ENCODE measurements at places on chromosomes 4 and X.

GRCh38 chrX:72107841-72108595 lies 23.7 kb downstream of the RTL5 start:
- DNase-seq: no peak

DNA sequence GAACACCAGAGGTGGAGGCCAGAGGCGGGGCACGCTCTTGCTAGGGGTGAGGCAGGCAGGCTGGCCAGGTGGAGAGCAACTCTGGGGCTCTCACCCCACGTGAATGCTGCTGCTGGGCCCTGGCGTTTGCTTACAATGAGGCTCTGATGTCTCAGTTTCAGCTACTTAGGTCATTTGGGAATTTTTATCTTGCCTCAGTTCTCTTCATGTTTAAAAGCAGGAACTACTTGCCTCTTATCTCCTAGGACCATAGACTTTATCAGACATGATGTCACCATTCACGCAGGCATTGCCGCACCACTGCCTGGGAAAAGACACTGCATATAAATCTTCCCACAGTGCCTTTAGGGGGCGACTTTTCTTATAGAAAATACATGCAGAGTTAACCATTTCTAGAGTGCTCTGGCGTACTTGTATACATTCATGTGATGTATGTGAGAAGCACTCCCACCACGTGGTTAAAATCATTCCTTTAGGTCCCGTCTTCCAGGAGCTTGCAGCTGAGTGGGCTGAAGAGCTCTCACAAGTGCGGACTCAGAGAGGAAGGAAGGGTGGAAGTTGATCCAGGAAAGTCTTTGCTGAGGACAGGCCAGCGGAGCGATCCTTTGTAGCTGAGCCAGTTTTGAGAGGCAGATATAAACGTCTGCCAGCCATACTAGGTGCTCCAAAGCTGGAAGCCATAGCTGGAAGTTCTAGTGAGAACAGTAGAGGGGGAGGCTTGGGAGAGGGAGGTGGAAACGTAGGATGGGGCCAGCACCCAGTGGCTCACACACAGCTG lies 84.3 kb upstream of the CLDN34 start:
- no peak for DNase-seq

- no peak for DNase-seq
Observed at GRCh38 chrX:125786316-125786715, 379.8 kb downstream of the DCAF12L2 start.

GRCh38 chrX:72487661-72488060 lies 85.0 kb downstream of the HDAC8 start:
- no peak for DNase-seq

GRCh38 chrX:106246511-106246910 lies 78.4 kb downstream of the PWWP3B start:
- DNase-seq: no peak

DNA sequence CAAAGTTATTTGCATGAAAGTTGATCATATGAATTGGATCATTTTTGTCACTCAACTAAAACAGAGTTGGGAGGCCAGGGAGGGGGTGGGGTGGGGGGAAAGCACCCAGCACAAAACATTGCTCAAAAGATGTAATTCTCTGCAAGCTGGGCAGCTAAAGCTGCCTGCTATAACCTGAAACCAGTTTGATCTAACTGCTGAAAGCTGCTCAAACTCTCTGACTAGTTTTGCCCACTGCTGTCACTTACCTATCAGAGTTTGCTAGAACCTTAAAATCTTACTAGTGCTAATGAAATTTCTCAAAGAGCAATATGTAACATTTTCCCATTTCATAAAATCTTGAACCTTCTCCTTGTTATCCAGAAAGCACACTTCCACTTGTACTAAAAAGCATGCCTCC lies 10.4 kb downstream of the CXCL8 start:
- no peak for DNase-seq

DNA sequence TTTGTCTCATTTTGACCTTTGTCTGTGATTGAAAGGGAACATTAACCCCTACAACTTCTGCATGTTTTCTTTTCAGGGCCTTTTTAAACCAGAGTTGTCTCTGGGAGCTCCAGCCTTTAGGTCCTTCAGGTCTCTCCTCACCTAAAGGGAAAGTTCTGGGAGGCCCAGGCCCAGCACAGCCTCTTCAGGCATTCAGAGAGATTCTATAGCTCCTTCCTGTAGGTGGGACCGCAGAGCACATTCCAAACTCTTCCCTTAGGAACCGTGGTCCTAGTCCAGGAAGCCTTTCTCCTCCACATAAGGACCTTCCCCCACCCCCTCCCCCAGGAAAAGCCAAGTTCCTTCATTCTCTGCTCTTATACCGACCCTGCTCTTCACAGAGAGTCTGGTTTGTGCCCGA lies 14.9 kb downstream of the NKX6-1 start:
- DNase-seq: no peak

DNA sequence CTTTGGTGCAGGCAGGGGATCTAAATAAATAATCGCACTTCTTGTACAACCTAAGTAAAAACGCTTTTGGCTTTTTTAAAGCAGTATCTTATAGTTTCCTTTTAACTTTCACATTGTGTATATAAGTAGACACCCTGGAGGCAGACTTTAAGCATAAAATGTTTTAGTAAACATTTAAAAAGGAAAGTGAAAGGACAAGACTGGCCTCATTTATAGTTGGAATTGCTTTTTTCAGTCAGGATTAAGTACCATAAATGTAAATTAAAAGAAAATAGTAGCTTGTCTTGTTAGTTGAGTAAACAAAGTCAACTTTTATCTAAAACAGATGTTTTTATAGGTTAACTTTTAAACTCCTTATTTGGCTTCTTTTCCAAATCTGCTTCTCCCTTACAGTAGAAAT lies 39.7 kb downstream of the PTPN13 start:
- no peak for DNase-seq

DNA sequence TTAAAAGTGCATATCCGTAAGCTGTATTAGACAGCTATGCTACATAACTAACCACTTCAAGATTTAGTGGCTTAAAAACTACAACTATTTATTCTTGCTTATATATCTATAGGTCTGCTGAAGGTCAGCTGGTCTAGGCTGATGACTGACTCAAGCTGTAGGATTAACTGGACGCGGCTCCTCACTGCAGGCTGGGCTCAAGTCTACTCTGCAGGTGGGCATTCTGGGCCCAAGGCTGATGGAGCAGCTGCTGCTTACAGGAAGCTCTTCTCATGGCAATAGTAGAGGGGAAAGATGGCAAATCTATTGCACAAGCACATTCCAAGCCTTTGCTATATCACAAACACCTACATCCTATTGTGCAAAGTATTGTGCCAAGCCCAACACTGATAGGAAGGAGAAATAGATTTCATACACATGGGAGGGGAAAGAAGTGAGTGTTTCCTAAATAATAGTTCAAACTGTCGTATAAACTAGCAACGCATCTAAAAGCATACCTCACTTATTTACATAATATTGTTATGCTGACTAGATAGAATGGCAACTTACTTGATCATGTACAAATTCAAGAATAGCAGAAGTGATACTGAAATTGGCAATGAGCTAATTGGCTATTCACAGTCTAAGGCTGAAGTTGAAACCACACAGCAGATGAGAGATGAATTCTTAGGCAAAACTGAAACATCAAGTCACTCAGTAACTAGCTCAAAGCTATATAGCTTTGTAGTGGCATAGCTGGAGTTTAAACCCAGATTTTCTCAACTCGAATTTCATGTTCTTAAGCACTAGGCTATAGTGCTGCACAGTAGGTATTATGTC lies 263.8 kb downstream of the NKX6-1 start:
- DNase-seq: no peak

DNA sequence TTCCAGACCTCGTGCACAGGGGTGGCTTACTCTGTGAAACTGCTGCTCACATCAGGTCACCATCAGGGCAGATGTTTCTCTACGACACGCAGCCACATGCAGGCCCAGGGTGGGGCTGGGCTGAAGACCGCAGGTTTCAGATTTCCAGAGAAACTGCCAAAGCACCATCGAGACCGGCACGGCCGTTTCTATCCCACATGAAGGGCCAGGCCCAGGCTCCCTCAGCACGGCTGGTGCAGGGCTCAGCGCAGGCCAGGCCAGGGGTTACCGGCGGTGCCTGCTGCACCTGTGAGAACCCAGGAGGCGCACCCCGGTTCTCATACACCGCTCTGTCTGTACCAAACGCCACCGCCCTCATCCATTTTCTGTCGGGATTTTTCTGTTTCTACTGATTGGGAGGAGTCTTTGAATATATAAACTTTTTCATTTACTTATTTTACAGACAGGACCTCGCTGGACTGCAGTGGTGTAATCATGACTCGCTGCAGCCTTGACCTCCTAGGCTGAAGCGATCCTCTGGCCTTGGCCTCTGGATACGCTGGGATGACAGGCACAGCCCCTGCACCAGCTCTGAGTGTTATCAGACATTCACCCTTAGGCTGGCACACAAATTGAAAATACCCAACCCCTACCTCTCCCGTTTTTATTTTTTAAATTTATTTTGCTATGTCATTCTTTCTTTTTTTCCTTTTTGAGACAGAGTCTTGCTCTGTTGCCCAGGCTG lies 17.1 kb downstream of the CTBP1 start:
- no peak for DNase-seq

DNA sequence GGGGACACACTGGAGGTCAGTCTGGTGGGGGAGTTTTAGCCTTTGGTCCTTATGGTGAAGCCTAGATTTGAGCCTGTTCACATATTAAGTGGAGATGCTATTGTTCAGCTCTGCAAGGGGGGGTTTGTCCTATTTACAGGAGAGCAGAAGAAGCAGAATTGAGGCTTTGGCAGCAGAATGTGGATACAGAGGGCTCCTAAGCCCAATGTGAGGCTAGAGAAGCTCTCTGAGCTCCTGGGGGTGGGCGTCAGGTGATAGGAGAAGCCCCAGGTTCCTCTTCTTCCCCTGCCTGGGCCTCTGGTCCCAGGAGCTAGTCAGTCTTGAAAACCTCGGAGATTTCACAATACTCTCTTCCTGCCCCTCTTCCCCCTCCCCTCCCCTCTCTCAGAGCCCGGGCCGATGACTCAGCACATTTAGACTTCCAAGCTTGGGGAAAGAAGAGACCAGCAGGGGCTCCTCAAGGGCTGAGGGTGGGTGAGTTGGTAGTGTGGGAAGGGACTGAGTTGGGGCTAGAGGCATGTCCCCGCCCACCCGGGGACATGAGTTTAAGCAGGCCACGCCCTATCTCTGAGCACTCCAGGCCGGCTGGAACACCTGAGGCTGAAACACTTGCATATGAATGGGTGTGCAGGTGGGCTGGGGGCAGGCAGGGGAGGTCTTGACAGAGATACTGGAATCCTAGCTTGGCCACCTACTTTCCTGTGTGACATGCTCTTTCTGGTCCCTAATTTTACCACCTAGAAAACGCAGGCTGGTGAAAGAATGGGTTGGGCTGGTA lies 3.4 kb downstream of the TFE3 start:
- peak; percentile 25 for DNase-seq

GRCh38 chrX:65920620-65921019 lies 119.3 kb downstream of the VSIG4 start:
- DNase-seq: no peak

DNA sequence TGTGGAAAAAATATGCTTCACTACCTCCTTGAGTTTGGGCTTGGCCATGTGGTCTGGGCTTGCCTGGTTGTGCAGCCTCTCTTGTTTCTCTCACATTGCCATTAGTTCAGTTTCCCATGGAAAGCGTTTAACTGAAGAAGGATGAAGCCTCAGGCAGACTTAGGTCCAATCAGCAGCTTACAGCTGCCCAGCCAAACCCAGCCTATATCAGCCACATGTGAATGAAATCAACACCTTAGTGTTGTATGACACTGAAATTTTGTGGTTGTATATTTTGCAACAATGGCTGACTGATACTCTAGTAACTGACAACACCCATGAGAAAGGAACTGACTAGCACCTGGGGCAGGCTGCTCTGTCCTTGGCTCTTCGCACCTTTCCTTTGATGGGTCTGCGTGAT lies 81.2 kb downstream of the KLF8 start:
- no peak for DNase-seq

- DNase-seq: no peak
Observed at GRCh38 chr4:43496188-43496587, 603.7 kb downstream of the GRXCR1 start.

DNA sequence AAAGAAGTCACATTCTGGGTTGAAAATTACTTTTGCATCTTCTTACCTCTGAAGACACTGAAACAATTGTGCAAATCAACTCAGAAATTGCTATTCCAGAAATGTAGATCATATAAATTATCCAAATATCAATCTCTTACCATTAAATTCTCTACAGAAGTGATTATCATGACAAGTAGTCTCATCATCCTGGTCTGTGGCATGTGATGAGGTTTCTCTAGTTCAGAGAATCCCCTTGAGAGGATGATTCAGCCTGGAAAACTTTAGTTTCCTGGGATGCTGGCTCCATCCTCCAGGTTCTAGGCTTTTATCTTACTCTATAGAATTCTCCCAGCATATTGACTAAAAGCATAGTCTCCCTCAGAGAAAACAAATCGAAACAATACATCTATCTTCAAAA lies 76.2 kb upstream of the S100G start:
- no peak for DNase-seq

DNA sequence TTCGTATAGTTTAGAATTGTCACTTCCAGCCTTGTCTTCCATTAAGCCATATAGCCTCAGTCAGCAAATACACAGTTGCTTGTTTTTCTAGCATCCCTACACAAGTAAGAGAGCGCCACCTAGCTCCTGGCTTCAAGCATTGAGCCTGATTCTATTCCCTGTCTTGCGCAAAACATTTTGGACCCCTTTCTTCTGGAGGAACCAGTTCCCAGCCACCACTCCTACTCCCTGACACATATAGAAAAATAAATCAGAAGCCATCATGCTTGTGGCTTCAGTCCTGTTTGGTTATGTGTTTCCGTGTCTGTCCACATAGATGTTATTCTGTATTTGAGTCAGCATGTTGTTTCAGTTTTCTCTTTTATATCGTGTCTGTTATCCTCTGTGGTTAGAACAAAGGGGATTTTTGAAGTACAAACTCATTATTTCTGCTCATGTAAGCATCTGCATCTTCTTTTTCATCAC lies 59.9 kb downstream of the GK start:
- no peak for DNase-seq

GRCh38 chr4:170805352-170805751 lies 715.6 kb upstream of the AADAT start:
- DNase-seq: no peak

DNA sequence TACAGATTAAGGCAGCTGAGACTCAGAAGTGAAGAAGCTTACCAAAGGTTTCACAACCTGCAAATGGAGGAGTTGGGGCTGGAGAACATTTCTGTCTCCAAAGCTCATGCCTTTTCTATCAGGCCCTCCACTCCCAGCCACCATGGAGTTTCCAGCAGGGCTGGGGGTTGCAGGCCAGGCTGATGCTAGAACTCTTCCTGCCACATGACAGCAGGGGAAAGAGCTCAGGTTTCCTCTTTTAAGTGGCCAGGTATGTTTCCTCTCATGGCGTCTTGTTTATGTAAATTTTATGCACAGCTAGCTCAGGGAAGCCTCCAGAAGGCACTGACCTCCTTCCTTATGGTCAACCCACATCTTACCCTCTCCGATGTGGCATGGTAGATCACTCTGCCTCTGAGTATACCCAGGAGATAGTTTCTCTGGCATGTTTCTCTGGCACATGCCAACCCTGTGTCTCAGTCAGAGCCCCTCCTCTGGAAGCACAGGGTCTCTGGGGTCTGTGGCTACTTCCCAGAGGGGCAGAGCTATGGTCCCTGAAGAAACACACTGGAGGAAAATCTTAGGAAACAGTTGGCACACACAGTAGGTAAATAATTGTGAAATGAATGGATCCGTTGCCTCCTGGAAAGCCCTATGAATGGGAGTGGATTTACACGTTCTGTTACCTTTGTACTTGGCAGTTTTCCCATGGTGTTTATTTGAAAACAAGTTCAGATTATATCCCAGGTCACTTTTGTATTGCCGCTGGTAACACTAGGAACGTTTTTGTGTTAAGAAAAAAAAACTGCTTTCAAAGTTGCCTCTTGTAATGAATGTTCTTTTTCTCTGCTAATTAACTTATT lies 28.9 kb downstream of the PDK3 start:
- DNase-seq: no peak

- no peak for DNase-seq
Observed at GRCh38 chrX:44042751-44043150, 69.6 kb upstream of the NDP start.

Measured in GOT3 (cell line).